ENCODE measurements at places on chromosomes 12 and 14. TPM values are rescaled to one million over a fixed set of nuclear protein-coding genes. Genes with fewer than 3 reads are reported as not detected.

The C14orf132 gene
- 6.6 TPM for total RNA-seq

The NOS1 gene
- 2.6 TPM for total RNA-seq

The NUAK1 gene
- 16.0 TPM for total RNA-seq

The P2RX2 gene
- 8.2 TPM for total RNA-seq

The C1S gene
- total RNA-seq: 52.7 TPM

The FGD6 gene
- total RNA-seq: 9.9 TPM

The CCDC197 gene
- total RNA-seq: not detected

The SOX5 gene
- 3.7 TPM for total RNA-seq

The CKAP4 gene
- 91.7 TPM for total RNA-seq

The CELA1 gene
- total RNA-seq: not detected

The SELPLG gene
- total RNA-seq: 2.6 TPM

The ACADS gene
- total RNA-seq: 29.4 TPM

The FOXM1 gene
- 1.2 TPM for total RNA-seq

The ANKS1B gene
- 13.0 TPM for total RNA-seq

The DBX2 gene
- not detected for total RNA-seq

The ZNF268 gene
- total RNA-seq: 22.6 TPM

The DACT1 gene
- total RNA-seq: 4.5 TPM

The AQP5 gene
- total RNA-seq: 25.8 TPM

The KRT77 gene
- 0.57 TPM for total RNA-seq

The OTOGL gene
- 0.74 TPM for total RNA-seq

The APOF gene
- 0.62 TPM for total RNA-seq

The CCER1 gene
- total RNA-seq: not detected

The MLEC gene
- total RNA-seq: 116 TPM

The SAMD15 gene
- total RNA-seq: 2.9 TPM

The TOMM20L gene
- total RNA-seq: not detected

The CCDC177 gene
- total RNA-seq: 0.28 TPM

The ZDHHC22 gene
- total RNA-seq: not detected

The SCNN1A gene
- total RNA-seq: 128 TPM

The DLGAP5 gene
- 0.73 TPM for total RNA-seq

The KRT79 gene
- not detected for total RNA-seq

The EIF2S3B gene
- total RNA-seq: 0.36 TPM

The CDCA3 gene
- total RNA-seq: 16.2 TPM

The TMEM19 gene
- 21.1 TPM for total RNA-seq

The SLCO1A2 gene
- 2.3 TPM for total RNA-seq

The GLTP gene
- total RNA-seq: 87.1 TPM

The LRRC9 gene
- total RNA-seq: 2.0 TPM
